ENCODE measurements at places on chromosomes 6 and 20.
A peak's percentile ranks its signal among the peaks of the same experiment; 100 is the strongest.

DNA sequence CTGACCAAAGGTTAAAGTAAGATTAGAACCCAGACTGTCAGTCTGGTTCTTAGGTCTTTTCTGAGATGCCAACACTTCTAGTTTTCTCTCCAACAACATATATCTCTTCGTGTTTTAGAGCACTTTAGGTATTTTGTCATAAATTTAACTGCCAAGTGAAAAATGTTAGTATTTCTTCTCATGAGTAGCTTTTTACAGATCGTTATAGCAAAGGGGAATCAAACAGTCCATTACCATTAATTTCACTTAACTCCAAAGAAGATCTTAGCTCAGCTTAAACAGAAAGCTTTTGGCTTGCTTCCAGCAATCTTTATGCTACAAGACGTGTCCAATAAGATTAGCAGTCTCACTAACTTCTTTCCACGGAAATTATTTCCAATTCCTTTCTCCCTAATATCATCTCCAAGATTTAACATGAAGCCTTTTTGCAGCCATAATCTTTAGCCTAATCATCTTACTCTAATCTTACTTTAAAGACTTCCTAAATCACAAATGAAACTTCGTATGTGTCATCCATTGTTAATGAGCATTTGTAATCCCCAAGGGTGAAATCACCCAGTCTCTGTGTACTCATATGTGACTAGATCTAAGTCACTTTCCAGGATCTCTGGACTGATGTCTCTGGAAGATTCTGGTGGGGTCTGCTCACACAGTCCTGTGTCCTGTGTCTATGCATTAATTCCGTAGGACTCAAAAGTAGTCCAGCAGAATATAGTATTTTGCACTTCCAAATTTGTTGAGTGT, 38.7 kb downstream of the MOXD1 start:
- DNase-seq: no peak

DNA sequence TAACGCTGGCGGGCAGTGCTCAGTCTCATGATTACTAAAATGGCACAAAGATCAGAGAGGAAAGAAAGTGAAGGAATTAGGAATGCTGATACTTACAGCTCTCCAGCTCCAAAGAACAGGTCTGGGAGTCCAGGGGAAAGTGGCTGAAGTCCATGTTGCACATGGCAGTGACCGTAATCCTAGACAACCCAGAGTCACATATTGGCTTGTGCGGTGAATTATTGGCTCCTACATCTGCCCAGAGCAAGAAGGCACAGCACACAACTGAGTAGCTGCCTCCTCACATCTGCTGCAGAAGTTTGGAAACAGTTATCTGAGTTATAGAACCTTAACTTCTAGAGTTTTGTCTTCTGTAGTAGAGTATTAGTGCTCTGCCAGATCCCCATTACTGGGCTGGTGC, 47.2 kb downstream of the GABRR2 start:
- DNase-seq: no peak

GRCh38 chr6:142207265-142207877, 60.3 kb downstream of the VTA1 start:
- peak; percentile 57 for DNase-seq

DNA sequence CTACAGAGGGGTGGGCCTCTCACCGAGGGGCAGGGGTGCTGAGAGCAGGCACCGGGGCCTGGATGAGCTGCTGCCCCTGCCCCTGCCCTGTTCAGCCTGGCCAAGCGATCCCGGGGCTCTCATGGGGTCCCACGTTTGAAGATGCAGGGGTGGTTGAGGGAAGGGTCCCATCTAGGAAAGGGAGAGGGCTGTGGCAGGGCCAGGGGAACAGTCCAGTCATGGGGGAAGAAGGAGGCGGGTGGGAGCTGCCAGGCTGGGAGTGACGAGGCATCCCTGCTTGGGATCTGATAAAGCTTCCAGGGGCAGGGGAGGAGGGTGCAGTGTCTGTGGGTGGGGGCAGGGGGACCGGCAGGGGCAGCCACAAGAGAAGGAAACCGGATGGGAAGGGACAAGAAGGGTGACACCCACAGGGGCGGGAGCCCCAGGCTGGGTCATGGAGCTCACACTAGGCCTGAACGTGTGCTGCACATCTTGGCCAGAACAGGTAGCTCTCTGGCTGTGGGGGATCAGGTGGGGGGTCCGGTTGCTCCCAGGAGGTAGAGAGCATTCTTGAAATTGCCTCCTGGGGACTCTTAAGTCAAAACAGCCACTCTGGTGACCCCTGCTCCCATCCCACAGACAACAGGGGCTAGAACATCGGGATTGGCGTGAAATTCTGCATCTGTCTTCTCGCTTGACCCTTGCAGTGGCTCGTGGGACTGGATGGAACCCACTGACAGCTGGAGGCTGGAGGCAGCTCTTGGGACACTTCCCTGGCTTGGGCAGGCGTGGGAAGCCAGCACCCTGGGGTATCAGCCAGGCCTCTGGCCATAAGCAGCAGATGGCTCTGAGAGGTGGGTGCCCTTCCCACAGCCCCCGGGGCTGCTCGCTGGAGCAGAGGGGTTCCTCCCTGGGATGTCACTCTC, 58.0 kb upstream of the GATA5 start:
- no peak for DNase-seq

DNA sequence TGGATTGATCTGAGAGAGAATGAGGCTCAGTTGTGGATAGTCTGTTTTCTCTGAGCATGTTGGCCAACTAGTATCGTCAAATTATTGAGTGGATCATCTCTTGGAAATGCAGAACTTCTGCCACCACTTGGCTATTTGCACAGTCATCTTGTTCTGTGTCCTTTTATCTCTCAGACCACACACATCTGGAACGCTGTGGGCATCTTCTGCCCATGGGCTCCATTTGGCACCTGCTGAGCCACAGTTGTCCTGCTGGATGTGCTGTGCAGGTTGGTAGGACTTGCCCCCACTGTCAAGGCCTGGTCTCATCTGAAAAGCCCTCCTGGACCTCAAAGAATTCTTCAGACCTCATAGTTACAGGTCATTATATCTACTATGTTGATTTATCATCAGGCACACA, 16.7 kb upstream of the C20orf144 start:
- no peak for DNase-seq

DNA sequence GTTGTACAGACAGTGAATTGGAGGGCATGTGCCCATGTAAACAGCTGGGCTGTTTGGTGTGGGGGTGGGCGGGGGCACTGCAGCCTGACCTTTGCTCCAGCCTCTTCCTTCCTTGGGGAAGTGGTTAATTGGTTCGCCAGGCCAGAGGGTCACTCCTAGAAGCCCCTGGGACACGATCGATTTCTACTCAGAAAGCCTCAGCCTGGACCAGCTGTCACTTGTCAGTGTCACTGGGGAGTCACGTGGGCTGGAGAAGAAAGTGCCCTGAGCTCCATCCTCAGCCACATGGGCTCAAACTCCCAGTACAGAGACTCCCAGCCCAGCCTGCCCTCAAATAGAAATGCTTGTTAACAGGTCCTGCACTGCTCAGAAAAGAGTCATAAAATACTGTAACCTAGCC, 423.8 kb upstream of the SULF2 start:
- DNase-seq: no peak

- DNase-seq: no peak
Observed at GRCh38 chr6:167469672-167470071, 144.8 kb downstream of the TTLL2 start.

DNA sequence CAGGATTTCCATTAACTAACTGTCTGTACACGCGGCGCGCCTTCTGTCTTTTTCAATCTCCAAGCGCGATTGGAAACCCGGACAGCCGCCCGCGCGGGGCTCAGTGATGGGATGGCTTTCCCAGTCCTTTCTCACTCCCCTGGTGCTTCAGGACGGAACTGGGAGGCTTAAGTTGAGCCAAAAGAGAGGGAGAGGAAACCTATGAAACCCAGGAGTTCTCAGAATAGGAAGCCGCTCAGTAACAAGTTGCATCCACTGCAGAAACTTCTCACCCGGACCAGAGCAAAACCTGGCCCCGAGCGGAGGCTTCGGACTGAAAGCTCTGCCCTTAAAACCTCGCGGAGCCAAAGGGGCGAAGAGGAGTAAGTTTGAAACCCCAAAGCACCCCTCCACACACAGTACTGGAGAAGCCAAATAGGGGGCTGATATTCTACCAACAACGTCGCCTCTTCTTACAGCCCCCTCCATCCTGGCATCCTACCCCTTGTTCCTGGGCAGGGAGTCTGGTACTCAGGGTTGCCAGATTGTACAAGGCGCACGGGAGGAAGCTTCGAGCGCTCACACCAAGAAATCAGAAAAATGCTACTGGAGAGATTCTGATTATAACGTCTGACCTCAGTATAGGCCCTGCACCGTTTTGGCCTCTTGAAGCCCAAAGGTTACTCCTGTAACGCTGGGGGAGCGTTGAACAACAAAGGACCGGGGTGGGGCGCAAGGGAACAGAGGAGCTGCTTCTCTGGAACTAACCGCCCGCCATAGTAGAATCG, 906 bp upstream of the COL12A1 start:
- DNase-seq: peak; percentile 42

GRCh38 chr6:42140756-42141602, 1.4 kb downstream of the C6orf132 start:
- DNase-seq: no peak

- no peak for DNase-seq
Observed at GRCh38 chr20:40591536-40591935, 97.5 kb downstream of the MAFB start.

GRCh38 chr20:49668181-49668877, 45.3 kb downstream of the B4GALT5 start:
- DNase-seq: no peak

DNA sequence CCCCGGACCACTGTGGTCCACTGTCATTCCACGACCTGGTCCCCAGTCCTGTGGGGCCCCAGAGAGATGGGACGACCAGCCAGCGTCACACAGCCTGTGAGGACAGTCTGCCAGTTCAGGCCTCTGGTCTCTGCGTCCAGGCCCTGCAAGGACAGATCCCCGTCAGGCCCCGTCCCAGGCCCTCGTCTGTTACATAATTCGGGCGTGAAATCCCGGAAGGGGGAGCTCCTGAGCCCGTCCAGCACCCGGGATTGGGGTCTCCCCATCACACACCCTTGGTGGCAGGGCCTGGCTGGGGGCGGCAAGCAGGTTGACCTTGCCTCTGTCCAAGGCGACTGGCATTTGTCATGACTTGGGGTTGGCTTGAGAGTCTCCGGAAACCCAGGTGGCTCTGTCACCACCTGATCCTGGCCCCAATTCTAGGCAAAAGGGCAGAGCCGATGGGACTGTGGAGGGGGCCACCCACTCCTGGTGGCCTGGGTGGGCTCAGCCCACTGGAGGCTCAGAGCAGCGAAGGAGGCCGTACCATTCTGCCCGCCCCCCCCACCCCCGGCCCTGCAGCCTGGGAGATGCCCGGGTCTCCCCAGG, 73.8 kb upstream of the GATA5 start:
- DNase-seq: no peak

DNA sequence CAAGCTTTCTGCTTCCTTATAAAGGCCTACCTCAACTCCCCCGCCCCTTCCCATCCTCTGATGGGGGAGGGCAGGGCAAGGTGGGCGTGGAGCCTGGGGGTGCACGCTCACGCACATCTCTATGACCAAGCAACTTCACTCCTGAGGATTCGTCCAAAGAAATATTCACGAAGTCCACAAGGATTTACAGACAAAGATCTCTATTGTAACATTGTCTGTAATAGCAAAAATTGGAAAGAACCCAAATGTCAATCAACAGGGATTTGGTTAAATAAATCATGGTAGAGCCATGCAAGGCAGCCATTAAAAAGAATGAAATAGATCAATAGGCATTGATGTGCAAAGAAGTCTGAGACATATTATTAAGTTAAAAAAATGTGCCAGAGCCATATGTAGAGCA, 130.4 kb upstream of the AFDN start:
- DNase-seq: no peak

DNA sequence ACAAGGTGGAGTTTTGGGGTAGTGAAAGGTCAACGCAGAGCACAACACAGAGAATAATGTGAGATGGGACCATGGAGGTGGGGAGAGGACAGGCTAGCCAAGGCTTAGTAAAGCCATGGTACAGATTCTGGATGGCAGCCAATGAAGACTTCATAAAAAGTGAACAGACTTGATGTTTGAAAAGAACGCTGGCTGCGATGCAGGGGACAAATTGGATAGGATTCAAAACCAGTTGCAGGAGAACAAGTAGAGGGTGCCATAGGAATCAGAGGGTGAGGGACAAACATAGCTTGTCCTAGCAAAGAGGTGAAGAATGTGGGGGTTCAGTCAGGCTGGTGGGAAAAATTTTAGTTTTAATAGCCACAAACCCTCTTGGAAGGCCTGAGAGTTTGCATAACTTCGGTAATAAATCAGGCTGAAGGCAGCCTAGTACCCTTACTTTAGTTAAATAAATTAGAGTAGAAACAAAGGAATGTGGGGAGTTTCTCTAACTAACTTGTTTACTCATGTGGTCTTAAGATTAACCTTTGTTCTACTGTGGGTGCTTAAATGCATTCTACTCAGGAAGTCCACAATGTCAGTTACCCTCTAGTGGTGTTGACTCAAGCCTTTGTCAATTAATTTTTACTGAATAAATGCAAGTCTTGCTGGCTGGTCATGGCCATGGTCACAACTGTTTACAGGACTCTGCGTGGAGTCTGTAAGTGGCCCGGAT, 216.4 kb downstream of the C6orf118 start:
- DNase-seq: no peak

DNA sequence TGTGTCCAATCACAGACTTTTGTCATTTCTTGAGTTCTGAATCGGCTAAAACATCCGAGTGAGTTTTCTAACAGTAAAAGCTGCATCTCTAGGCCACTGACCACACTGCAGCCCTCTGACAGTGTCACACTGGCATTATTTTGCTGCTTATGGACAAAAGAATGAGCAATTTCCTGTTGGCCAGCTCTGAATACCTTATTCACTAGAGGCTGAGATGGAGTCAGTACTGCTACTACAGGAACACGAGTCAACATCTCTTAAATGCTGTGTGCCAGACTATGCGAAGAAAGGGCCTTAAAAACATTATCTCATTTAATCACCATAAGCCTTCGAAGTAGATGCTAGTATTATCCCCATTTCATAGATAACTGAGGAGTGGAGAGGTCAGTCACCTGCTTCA, 42.5 kb upstream of the IPCEF1 start:
- DNase-seq: no peak

DNA sequence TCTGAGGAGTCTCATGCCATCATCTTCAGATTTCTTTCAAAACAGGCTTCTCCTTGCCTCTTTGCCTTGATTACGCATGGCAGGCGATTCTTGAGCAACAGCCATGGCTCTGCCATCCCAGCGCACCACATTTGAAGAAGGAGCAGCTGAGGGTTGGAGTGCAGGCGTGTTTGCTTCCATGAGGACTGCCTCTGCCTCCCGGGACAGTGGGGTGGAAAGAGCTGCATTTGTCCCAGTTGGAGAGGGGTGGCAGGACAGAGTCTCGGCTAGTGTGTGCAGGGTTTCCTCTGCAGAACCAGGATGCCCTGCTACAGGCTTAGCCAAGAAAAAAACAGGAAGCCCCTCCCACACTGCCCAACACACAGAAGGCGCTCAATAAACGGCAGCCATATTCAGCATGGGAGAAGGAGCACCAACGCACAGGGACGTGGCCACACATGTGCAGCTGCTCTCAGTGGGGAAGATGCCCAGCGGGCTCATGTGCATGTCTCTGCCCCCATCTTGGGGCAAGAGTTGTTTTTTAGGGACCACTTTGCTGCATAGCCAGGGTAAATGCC, 36.6 kb downstream of the IRF4 start:
- DNase-seq: no peak
